ENCODE measurements at places on chromosomes 16 and 17.

GRCh38 chr17:2388683-2389055 lies 12.2 kb downstream of the MNT start:
- no peak for DNase-seq

DNA sequence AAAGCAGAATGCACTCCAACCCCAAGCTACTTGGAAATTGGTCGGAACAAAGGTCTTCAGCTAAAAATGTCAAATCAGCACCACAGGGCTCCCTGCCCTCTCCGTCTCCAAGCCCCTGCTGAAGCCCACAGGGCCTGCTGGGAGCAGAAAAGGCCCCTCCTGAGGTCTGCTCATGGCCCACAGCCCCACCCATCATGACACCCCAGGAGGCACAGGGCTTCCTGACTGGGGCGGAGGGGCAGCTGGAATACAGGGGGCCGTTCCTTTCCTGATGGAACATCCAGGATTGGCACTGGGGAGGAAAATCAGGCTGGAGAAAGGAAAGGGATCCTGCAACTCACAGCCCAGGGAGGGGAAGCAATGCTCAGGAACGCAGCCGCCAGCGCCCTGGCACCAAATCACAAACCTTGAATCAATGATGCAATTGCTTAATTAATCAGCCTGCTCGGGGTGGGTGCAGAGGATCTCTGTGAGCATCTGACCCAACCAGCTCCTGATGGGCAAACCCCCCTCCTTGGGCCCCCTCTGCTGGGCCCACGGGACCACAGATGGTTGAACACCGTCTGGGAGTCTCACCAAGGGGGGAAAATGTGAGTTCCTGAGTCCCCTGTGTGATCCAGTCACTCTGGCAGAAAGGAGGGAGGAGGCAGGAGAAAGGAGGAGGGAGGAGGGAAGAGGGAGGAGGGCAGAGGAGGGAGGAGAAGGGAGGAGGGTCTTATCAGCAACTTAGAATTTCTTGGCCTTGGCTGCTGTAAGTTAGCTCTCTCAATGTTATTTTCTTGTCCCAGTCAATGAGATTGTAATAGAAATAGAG lies 155.5 kb downstream of the ZNF423 start:
- no peak for DNase-seq

DNA sequence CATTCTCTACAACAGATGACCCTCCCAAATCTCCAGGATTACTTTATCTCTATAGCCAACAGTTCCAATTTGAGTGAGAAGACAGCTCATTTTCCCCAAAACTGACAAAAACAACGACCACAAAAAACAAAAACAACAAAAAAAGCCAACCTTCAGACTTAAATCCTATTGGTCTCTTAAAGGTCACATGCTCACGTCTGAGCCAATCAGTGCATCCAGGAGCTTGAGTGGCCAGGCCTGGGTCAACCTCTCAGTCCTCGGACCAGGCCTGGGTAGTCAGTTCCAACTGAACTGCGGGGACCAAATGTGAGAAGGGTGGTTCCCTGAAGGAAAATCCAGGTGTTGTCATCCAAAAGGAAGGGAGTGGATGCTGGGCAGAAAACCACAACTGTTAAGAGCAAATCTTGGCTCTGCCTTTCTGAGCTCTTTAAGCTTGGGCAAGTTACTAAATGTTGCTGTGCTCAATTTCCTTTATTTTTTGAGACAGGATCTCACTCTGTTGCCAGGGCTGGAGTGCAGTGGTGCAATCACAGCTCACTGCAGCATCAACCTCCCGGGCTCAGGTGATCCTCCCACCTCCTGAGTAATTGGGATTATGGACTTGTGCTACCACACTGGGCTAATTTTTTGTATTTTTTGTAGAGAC lies 43.0 kb upstream of the MSI2 start:
- no peak for DNase-seq

DNA sequence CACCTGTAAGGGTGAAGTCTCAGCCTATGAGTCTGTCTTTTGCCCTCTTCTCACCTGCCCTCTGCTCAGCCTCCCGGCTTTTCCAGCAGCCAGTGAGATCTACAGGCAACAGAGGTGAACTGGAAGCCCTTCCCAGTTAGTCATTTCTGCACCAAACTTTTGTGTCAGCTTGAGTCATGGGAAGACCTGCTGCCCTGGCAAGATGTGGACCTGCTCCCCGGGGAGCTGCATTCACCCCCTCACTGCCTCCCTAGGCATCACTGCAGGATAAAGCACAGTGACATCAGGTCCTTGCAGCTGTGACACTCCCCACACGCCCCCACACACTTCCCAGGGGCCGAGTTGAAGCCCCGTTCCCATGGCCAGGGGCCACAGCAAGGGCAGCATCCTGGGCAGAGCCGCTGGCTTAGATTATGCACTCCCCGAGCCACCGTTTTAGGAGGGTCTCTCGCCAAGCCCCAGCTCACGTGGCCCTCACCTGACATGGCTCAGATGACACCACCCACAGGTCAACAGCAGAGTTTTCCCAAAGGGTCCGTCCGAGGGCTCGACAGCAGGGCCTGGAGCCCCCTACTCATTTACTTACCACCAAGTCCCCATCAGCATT lies 6.5 kb upstream of the ABR start:
- no peak for DNase-seq

- no peak for DNase-seq
Measured at GRCh38 chr16:66287416-66287815, 79.1 kb upstream of the CDH5 start.

DNA sequence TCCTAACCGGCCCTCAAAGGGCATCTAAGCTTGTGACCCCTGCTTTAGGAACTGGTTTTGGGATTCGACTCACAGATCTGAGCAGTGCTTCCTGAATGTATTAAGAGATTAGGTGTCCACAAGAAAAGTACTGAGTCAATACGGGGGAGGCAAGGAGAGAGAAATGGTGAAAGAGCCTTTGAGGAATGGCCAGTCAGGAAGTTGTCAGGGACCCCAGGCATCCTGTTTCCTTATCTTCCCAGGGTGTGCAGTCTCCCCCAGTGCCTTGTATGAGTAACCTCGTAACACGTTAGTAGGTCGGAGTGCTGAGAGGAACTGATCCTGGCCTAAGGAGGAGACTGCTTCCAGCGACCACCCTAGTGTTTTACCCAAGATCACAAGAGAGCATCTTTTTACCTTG lies 16.4 kb upstream of the TMED6 start:
- DNase-seq: no peak

DNA sequence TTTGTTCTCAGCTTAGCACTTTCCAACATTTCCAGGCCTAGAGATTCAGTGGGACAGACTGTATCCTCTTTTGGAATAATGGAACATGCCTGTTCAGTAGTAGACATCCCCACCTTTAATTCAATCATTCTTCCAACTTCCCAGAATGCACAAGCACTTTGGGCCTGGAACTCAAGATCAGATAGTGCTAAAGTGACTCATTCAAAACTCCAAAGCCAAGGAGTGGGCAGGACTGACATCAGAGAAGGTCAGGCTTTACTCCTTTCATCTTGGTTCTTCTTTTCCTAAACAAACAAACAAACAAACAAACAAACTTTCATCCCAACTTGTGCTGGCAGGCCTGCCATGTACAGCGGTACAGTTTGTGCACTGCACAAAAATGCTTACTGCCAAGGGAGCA lies 172.0 kb downstream of the AXIN2 start:
- no peak for DNase-seq

DNA sequence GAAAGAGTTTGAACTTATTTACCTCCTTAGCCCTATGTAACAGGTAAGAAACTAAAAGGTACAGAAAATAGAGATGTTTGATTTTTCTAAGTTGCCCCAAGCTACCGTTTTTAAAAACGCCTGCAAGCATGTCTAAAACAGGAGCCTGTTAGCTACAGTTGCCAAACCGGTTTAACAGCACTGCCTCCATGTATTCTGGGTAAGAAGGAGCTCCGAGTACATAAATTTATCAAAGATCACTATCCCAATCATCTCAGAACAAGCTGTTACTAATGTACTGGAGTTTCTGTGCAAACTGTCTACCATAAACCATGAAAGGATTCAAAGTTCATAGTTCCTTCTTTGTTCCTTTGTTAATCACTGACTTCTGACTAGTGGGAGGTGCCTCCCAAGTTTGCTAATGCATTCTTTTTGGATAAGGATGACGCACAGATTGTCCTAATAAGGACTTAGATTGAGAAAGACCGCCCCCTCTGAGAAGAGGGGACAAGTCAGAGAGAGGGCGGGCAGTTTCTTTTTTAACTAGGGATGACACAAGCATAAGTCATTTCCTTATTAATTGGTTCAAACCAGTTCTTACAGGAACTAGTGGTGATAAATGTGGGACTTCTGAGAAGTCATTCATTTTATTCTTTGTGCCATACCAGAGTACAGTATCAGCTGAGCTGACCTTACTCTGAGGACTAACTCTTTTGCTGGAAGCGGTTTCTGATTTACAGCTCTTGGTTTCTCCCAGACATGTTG lies 55.3 kb downstream of the TUBD1 start:
- peak; percentile 98 for DNase-seq

DNA sequence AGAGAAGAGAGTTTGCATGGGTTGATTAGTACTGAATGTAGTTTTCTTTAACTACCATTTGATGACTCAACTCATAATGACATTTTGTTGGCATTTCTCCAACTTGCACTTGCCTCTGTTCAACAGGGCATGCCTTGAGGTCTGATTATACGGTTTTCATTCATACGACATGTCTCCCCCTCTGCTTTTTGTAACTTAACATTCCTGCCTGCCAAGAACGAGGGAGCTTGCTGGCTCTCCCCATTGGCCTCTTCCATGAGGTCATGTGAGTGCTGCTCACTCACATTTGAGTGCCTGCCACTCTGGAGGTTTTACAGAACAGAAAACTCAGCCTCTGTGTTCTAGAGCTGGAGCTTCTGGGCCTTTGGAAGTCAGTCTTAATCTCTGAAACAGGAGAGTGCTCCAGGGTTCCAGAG lies 19.7 kb downstream of the MAP2K6 start:
- DNase-seq: peak; percentile 42

DNA sequence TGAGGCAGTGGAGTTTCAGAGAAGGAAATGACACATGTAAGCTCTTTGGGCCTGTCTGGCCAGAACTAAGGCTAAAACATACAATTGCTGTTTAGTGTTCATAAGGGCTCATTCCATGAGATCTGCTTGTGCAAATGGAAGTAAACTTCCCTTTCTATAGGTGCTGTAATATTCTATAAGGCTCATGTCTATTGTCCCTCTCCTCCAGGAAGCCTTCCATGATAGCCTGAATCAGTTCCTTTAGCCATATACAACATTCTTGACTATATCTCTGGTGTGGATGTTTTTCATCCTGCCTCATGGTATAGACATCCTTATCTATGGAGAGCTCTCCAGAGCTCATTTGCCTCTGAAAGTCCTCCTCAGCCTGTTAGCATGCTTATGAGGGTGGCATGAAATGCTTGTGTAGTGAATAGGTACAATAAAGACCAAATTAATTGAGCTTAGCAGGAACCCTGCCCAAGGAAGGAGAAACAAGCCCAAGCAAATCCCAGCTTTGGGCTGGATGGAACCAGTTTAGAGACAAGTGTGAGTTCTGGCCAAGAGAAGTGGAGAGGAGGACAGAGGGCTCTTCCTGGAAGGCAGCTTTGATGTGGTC lies 1.6 kb upstream of the ETV4 start:
- no peak for DNase-seq

GRCh38 chr16:26178298-26178697 lies 486.5 kb downstream of the HS3ST4 start:
- DNase-seq: no peak

GRCh38 chr17:79171188-79171587 lies 96.6 kb downstream of the ENGASE start:
- no peak for DNase-seq

DNA sequence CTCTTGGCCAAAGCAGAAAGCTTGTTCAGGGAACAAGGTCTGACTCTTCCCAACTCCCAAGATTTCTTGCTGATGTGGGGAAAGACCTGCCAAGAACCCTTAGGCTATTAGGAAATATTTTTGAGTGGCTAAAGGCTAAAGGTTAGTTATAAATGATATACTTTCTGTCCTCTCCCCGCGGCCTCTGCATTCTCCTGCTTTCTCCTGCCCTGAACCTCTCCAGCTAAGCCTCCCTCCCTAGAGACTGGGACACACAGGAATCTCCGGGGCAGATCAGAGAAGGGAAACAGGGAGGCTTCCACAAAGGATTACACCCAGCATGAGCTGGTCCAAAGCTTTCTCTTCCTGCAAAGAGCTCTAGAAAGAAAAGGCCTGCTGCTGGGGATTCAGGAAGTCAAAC lies 2.3 kb downstream of the SLC43A2 start:
- DNase-seq: no peak

DNA sequence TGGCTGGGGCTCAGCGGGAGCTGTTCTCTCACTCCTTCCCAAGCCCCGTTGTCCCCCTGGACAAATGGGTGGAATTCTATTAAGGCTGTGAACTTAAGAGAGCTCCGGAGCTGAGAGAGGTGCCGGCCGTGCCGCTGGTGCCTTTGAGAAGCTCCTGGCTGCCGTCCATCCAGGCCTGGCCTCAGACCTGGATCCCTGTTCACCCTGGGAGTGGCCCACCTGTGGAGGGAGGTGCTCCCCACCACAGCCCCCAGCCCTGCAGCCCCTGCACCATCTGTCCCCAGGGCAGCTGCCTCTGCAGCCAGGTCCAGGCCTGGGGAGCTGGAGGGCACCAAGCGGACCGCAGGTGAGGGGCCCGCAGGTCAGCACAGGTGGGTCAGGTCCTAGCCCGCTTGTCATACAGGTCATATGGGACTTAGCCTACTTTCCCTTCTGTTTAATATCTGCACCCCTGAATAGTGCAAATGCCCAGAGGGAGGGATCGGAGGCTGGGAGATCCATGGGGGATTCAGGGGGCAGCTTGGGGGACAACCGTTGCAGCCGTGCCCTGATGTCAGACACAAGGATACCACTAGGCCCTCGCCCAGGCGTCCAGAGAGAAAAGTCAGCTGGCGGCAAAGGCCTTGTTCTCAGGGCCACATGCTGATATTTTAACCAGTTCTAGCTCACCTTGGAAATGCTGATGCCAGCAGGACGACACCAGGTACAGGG lies 15.2 kb upstream of the METRNL start:
- DNase-seq: no peak

- peak; percentile 0 for DNase-seq
Measured at GRCh38 chr16:77579351-77579891, 142.9 kb upstream of the NUDT7 start.

DNA sequence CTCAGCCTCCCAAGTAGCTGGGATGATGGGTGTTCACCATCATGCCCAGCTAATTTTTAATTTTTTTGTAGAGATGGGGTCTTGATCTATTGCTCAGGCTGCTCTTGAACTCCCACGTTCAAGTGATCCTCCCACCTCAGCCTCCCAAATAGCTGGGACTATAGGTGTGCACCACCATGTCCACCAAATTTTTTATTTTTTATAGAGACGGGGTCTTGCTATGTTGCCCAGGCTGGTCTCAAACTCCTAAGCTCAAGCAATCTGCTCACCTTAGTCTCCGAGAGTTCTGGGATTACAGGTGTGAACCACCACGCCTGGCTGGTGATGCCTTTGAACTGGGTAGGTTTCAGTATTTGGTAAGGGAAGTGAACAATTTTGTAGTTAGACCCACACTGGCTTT lies 30.1 kb downstream of the FA2H start:
- no peak for DNase-seq

DNA sequence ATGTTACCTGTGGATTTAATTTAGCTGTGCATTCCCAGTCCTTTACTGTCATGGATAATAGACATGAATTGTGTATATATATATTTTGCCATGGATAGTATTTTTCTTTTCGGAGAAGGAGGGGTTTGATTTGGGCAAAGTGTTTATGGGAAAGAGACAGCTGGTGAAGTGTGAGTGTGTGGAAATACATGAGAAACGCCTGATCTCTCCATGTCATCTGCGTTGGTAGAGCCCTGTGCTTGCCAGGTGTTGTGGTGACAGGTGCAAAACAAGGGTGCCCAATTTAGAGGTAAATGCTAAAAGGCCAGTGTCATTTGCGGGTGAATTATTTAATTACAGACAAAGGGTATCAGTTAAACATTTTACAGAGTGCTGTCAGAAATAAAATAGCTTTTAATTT lies 23.4 kb downstream of the NDEL1 start:
- DNase-seq: peak; percentile 62

Data from NCI-H2081 (cell line).